AG09319 (cell line): ENCODE measurements at places on chromosomes 4 and X.

- DNase-seq = no peak
These were observed 27.7 kb upstream of the NR3C2 start for GRCh38 chr4:148469938-148470337.

DNA sequence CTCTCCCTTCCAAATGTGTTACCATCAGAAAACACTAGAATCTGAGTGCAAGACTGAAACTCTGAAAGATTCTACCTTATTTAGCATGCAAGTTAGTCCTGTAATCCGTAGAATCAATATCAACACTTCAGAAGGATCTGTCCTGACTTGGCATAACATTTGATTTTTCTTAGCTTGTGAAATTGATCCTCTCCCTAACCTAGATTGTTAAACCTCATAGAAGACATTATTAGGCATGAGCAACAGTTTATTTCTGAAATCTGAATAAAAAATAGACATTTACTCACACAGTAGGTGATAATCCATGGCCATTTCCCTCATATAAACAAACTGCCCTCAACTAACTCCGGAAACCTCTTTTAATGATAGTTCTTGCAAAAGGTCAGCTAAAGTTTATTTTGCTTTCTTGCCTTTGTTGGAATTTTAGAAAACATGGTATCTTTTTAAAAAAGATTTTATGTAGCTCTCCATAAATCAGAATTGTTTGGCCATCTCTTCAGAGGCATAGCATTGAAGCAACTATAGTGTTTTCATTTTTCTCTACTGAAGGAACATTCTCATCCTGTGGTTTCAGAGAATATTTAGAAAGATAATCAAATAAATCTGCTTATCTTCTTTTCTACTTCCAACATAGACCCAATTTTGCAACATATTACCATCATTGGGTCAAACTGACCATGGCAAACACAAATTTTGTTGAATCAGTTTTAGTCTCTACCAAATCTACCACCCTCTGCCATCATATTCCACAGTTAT is 38.5 kb upstream of the PDLIM5 start:
- no peak for DNase-seq

- no peak for DNase-seq
These were observed 120.8 kb upstream of the HS3ST1 start for GRCh38 chr4:11549525-11549924.

GRCh38 chr4:106056914-106057313 is 161.6 kb downstream of the NPNT start:
- no peak for DNase-seq

DNA sequence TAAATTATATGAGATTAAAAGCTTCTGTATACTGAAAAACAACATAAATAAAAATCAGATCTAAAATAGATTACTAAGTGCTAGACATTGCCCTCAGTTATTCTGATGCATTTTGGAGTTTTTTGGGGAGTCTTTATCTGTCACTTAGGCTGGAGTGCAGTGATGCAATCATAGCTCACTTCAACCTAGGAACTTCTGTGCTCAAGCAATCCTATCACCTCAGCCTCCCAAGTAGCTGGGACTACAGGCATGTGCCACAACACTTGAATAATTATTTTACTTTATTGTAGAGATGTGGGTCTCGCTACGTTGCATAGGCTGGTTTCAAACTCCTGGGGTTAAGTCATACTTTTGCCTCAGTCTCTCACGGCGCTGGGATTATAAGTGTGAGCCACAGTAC is 31.7 kb downstream of the HSD17B11 start:
- DNase-seq = no peak

DNA sequence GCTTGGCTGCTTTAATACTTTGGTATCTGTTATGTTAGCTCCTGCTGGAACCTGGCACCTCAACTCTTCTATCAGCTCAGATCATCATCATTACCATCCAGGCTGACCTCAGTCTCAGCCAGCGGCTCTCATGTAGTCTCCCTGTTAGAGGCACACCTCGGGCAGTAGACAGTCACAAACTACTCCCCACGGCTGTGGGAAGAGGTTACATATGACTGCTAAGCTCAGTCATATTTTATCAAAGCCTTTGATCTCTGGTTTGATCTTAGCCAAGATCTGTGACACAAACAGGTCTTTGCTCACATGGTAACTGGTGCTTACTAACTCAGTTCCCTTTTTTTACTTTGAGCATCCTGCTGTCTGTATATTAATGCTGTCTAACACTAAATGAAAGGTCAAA is 384.9 kb downstream of the CENPC start:
- DNase-seq = no peak

- DNase-seq = no peak
These were observed 15.6 kb downstream of the XPNPEP2 start for GRCh38 chrX:129754056-129755024.

DNA sequence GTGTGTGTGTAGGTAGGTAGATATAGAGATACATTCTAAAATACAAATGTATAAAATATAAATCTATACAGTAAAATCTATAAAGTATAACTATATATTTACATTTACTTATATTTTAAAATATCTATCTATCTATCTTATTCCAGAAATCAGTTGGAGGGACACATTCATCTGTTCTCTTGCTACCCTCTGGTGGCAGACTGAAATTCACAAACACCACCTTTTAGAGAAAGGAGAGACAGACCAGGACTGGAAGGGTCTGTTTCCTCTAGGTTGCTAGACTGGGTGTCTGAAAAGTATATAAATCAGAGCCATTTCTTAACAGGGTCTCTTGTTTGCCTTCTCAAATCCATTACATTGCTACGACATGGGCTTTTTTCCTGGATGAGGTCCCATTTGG is 343.0 kb downstream of the OPHN1 start:
- no peak for DNase-seq

- no peak for DNase-seq
These were observed 33.1 kb upstream of the DDX3X start for GRCh38 chrX:41300758-41301437.

DNA sequence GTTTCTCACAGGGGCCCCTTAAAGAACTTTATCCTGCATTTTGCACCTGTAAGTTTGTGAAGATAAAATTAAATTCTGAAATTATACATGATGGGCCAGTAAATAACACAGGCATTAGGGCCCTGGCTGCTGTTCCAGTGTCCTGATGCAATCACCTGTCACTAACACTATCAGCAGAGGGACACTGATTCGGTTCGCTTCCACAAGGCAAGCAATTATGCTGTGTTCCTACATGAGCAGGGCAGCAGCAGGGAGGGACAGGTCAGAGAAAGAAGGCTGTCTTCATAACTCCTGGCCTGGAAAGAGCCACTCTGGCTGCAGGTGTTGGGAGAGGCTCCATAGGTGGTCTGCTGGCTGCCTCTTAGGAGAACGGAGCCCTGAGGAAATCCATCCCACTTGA is 487.3 kb downstream of the MID1IP1 start:
- DNase-seq = no peak

- no peak for DNase-seq
These were observed 2.4 kb upstream of the MBNL3 start for GRCh38 chrX:132491191-132491590.

DNA sequence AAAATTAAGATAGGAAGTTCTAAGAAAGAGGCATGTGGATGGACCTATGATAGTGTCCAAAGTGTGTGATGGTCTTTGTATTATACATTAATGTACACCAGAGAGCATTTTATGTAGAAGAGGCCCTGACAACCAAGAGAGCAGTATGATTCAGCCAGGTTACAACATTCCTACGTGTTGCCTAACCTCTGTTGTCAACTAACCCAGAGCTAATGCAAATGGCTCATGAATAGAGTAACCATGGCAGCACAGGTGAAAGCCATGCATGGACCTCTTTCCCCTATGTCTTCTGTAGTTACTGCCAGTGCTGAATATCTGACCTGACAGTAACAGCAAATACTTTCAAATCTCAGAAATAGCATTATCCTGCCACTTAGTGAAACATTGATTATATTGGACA is 255.6 kb downstream of the NDST4 start:
- no peak for DNase-seq

DNA sequence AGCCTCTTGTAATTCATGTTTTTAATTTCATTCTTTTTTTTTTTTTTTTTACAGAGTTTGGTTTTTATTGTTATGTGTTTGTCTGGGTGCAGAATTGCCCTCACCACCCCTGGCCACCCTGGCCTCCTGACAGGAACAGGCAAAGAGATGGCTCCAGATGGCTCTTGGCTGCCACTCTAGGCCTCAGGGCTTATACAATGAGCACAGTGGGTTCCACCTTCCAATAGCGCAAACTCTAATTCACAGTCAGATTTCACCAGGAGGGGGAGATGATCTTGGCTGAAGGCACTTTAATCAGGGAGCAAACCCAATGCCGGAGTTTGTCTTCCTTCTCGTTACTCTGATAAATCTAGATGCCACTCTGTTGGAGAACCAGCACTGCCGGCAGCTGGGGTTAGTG is 24.8 kb downstream of the CPE start:
- no peak for DNase-seq

DNA sequence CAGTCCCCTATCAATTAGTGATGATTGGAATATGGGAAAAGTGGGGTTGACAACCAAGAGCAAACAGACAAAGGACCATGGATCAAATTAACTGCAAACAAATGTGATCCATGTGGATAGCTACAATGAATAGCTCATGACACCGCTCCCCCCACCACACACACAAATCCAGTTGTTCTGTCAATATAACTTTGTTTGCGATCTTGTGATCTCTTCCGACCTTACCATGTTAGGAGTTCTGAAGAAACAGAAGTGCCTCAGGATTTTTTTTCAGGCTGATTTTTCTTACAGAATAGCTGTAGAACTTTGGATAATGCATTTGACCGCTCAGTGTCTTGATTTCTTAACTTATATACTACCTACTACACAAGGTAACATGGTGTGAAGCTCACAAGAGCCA is 116.6 kb downstream of the SH2D1A start:
- no peak for DNase-seq

DNA sequence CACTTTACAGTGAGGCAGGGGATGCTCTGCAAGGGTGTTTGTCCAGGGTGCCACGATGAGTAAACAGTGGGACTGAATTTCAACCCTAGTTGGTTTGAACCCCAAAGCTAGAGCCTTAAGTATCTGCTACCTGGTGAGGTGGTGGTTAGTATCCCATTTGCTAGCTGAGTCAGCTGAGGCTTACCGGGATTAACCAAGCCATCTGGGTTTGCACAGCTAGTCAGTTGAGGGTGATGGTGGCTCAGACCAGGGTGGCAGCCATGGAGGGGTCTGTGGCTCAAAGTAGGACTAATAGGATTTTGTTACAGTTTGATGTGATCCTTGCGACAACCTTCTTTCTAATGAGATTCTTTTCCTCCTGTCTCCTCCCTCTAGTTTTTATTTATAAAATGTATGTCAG is 1.9 kb downstream of the EVC start:
- DNase-seq = no peak

DNA sequence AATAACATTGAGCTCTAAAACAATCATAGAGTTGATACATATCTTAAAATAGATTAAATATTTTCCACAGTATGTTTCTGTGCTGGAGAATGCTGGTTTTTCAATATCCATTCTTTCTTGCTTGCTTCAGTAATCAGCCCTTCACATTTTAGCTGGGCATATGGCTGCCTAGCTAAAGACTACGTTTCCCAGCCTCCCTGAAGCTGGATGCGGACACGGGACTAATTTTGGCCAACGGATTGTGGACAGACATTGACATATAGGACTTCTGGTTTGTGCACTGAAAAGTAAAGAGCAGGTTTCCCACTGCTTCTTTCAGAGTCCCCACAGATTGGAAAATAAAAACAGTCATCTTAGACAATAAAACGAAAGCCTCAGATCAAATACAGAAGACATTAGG is 97.3 kb downstream of the COL25A1 start:
- no peak for DNase-seq

- DNase-seq = no peak
These were observed 296.2 kb downstream of the PAPSS1 start for GRCh38 chr4:107423677-107424405.

DNA sequence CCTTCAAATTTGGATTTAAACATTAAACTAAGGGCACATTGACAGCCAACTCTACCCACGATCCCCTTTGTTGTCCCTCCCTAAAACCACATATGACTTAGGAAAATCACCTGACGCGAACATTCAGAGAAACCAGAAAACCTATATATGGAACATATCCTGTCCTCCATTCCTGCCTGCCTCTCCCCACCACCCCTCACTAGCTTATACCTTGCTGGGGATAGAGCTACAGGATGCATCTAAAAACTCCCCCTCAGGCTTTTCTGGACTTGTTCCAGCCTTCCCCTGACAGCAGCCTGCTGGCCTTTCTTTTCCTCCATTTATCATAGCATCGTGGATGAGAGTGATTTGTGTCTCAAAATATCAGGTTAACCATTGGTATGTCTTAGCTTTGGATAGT is 8.8 kb downstream of the STK26 start:
- DNase-seq = no peak

GRCh38 chr4:69038582-69038981 is 57.7 kb upstream of the UGT2B7 start:
- DNase-seq = no peak

DNA sequence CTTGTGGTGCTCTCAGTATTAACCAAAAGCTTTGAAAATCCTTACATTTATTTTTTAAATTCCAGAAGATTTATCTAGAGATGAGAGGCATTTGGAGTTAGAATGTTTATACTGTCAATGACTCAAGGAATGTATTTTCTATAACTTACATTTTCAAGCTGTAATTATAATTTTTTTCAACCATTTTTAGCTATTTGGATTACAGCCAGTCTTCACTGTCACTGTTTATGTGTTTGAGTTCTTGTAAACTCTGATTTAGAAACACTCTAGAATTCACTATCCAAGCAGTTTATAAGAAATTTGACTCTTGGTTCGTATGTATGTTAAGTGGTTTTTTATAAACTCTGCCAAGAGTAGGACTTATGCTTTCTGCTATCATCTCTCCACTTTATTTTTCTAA is 36.7 kb upstream of the GUCY1A1 start:
- no peak for DNase-seq

DNA sequence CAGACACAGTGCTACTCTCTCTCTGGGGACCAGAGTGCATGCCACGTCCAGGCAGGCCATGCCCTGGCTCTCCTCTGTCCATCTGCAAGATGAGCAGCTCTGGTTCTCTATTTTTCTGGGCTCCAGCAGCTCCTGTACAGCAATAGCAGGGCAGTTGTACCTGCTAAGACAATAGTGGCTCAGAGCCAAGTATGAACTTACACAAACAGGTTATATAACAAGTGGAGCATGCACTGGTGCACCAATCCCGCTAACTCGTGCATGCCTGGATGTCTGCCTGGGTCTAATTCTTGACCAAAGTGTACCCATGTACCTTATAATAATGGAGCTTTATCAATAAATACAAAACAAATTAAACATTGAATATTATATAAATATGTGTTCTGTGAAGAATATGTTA is 392.3 kb downstream of the CENPC start:
- no peak for DNase-seq

- DNase-seq = peak; percentile 18
These were observed at the start of gene SLC25A14 for GRCh38 chrX:130339408-130340222. Gene SLC25A14 (plus strand): TSS chrX:130339919. CDS start chrX:130340279, 360 bp downstream.

DNA sequence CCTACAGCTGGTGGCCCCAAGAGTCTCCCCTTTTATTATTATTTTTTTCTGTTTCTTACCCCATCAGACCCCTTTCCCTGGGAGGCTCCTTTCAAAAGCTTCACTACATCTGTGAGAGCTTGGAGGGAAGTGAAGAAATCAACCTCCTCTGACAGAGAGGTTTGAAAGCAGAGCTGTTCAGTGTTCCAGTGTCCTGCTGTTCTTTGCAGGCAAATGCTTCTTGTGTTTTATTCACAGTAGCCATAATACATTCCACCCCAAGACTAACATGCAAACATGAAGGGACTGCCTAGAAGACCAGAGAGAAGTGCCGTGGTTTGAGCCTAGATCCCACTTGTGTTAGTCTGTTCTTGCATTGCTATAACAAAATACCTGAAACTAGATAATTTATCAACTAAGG is 192.1 kb downstream of the PTTG2 start:
- no peak for DNase-seq
